ENCODE measurements at places on chromosomes 11 and 22. TPM values are rescaled to one million over a fixed set of nuclear protein-coding genes. Genes with fewer than 3 reads are reported as not detected.

- no peaks in the 10 kb centered on the region for H3K4me1 ChIP-seq
- H3K36me3 ChIP-seq, result no peaks in the 10 kb centered on the region
- H3K27ac ChIP-seq, result no peak overlapping the region
- no peaks in the 10 kb centered on the region for H3K27me3 ChIP-seq
Measured at GRCh38 chr11:90629229-90629806, 406.5 kb upstream of the CHORDC1 start.

- peaks cover 16% of the 10 kb centered on the region for H3K4me1 ChIP-seq
- H3K27ac ChIP-seq, result peak overlapping the region; percentile 49
- no peak overlapping the region for H3K4me3 ChIP-seq
- peak; percentile 67 for DNase-seq
- no peaks in the 10 kb centered on the region for H3K27me3 ChIP-seq
Measured at GRCh38 chr11:69301455-69302401, 7.8 kb downstream of the MYEOV start.

GRCh38 chr11:43936076-43936475 is 6.4 kb upstream of the C11orf96 start:
- H3K27ac ChIP-seq, result no peak overlapping the region
- H3K27me3 ChIP-seq, result no peaks in the 10 kb centered on the region
- no peak overlapping the region for H3K4me3 ChIP-seq
- H3K4me1 ChIP-seq, result no peaks in the 10 kb centered on the region
- no peak for DNase-seq

- H3K27ac ChIP-seq, result no peak overlapping the region
- DNase-seq, result peak; percentile 52
Measured at GRCh38 chr11:68051191-68052136, 12.6 kb downstream of the TCIRG1 start.

GRCh38 chr11:70628855-70629844 is 230.8 kb downstream of the CTTN start:
- peak; percentile 48 for DNase-seq
- no peaks in the 10 kb centered on the region for H3K27me3 ChIP-seq
- no peak overlapping the region for H3K4me3 ChIP-seq
- H3K27ac ChIP-seq, result no peak overlapping the region
- H3K4me1 ChIP-seq, result no peaks in the 10 kb centered on the region

DNA sequence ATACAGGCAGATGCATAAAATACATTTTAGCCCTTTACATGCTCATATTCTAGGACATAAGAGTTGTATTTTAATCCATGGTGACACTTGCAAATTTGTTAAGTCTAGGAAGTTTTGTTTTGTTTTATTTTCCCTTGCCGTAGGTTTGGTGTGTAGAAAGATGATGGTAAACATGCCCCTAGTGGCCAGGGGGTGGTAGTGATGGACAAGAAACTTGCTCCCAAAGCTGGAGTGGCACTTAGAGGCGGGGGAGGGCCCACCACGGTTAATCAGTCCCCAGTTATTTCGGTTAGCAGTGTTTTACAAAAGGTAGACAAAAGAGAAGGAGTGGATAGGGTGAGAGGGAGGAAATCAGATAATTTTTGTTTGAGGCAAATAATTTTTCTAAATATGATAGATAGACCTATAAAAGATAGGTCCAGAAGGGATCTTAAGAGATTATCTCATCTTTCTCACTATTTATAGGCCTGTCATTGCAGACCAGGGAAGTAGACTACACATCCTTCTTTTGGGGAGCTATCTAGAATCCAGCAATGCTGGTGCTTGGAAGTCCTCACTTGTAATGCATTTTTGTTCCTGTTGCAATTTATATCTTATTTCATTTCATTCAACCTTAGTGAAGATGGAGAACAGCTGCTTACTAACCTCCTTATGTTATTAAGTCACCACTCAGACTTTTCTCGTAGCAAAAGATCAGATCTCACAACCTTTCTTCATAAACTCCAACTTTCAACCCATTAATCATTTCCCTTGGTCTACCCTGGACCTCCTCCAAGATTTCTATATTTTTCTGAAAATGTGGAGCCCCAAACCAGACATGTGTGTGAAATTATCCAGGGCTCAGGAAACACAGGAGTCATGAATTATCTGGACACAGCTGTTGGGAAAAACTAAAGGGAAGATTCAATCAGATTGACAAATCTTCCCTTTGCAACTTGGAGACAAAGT is 5.9 kb upstream of the BDNF start:
- H3K27me3 ChIP-seq, result no peaks in the 10 kb centered on the region
- H3K4me1 ChIP-seq, result no peaks in the 10 kb centered on the region
- H3K4me3 ChIP-seq, result no peak overlapping the region
- H3K36me3 ChIP-seq, result no peaks in the 10 kb centered on the region
- DNase-seq, result peak; percentile 74
- H3K27ac ChIP-seq, result no peak overlapping the region

DNA sequence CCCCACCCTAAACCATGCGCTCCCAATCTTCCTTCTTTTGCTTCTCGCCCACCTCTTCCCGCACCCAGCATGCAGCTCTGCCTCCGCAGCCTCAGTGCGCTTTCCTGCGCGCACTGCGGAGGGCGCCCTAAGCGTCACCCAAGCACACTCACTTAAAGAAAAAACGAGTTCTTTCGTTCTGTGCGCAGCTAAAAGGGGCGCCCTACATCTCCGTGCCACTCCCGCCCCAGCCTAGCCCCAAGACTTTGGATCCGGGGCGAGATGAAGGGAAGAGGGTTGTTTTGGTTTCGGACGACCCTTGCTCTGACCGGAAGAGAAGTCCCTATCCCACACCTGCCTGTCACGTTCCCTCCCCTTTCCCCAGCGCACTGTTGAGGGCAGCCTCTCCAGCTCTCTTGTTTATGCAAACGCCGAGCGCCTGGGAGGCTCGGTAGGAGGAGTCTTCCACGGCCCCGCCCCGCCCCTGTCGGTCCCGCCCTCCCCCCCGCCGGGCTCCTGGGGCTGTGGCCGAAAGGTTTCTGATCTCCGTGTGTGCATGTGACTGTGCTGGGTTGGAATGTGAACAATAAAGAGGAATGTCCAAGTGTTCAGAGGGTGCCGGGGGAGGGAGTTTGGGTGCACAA is 5.3 kb downstream of the VSIG2 start:
- no peaks in the 10 kb centered on the region for H3K27me3 ChIP-seq
- H3K36me3 ChIP-seq, result no peaks in the 10 kb centered on the region
- peak overlapping the region; percentile 92 for H3K27ac ChIP-seq
- peak overlapping the region; percentile 38 for H3K4me3 ChIP-seq

OR6A2 gene
- total RNA-seq, result 0.92 TPM

DDIAS gene
- total RNA-seq, result 0.25 TPM

ALDH3B2 gene
- total RNA-seq, result not detected

MPPED2 gene
- 103 TPM for total RNA-seq

All from thyroid gland (tissue), 4 donors.